IMR-90 (cell line): ENCODE measurements at places on chromosomes 16 and 17. TPM values are rescaled to one million over a fixed set of nuclear protein-coding genes. Genes with fewer than 3 reads are reported as not detected.

The CREBBP gene
- 7.3 and 8.3 TPM in 2 replicates for total RNA-seq

GRCh38 chr17:75013092-75013559, 656 bp downstream of the MRPL58 start:
- no peak for DNase-seq

- DNase-seq: no peak
Observed at GRCh38 chr17:81386646-81387099, 8.6 kb upstream of the BAHCC1 start.

DNA sequence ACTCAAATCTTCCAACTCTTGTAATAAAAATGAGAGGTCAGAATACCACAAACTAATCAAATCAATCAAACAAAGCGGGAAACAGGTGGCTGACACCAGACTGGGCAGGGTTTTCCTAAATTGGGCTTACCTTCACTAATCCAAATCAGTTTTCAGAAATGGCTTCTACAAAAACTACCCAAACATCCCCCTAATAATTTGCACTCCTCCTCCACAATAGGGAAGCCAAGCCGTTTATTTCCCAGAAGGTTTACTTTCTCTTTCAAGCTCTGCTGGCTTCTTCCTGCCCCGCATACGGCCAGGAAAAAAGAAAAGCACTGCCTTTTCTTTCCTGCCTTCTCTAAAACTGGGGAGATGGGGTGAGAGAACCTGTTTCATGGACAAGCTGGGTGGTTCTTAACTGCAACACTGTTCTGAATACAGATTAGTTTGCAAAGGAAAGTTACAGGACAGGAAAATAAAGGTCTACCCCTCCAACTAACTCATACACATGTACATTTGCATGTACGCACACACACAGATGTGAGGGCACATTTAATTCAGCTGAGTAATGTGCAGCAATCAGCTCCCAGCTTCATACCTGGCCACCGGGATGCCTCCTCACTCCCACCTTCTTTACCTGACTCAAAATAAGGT, 9.2 kb downstream of the STAT3 start:
- peak; percentile 34 for DNase-seq

The TP53TG3F gene
- not detected in 2 replicates for total RNA-seq

- DNase-seq: no peak
Observed at GRCh38 chr17:30232015-30232823, 3.3 kb downstream of the SLC6A4 start.

DNA sequence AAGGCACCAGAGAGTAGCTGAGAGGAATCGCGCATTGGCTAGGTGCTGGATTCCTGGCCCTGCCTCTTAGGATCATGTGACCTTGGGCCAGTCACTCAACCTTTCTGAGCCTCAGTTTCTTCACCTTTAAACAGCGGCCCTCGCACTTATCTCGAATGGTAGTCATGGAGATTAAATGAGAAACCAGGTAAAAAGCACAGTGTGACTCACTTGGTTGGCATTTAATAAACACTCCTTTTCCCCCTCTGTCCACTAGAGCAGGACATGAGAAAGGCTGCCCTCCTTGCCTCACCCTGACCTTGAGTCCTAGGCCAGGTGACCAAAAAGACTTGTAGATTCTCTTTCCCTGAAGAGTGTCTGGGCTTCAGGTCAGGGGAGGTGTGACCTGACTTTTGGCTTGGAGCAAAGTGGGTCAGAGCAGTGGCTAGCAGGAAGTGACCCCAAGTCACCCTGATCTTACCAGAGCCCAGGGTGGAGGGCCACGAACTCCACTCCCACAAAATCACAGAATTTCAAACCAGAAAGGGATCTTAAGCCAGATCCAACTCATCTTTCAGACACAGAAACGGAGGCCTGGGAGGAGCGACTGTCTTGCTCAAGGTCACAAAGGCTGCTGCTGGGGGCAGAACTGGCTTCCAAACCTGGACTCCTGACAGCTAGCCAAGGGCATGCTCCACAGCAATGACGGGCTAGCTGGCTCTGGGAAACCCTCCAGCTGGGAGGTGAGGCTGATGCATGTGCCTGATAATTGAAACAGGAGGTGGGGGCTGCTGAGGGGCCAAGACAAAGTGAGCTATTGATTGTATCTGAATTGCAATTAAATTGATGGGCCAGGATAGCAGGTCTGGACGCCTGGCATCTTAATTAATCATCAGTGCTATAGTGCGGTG, 65.2 kb downstream of the PIPOX start:
- no peak for DNase-seq

The GAS2L2 gene
- total RNA-seq: not detected in 2 replicates

GRCh38 chr16:7867831-7868230, 535.2 kb downstream of the RBFOX1 start:
- no peak for DNase-seq
